ENCODE measurements at places on chromosomes 2 and 18.

- no peak for DNase-seq
Observed at GRCh38 chr2:35292199-35292598, 1063.4 kb upstream of the CRIM1 start.

DNA sequence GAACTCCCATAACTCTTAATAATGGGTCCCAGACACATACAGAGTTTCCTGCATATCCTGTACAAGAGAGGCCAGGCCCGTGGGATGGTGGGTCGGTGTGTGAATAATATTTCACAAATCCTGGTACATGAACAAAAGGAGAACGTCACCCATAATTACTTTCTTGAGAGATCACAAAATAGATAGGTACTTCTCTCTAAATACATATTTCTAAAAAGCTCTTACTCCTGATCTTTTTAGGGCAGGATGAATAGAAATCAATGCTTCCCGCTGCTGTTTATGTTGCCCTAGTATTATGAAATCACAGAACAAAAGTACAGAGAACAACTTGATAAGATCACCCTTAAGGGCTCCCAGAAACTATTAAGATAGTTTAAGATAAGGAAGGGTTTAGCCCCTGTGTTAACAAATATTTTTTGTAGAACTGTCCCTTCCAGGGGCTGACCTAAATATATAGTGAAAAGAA, 5.4 kb downstream of the IRS1 start:
- DNase-seq = no peak

DNA sequence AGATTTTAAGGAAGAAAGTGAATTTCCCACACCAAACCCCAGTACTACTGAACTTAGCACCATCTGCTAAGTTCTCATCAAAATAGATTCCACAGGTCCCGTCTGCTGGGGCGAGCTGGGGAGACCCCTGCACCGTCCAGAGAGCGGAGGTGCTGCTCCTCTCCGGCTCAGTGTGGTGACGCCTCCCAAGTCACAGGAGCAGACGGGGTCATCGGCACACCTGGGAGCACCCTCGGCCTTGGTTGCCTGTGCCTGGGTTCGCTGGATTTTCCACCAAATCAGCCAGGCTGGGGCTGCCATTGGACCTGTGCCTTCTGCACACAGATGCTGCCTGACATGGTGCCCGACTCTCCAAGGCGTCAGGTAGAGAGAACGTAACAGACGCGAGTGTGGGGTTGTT, 141.3 kb downstream of the PXDN start:
- DNase-seq = no peak

GRCh38 chr2:217421834-217422233, 562.0 kb upstream of the TNP1 start:
- no peak for DNase-seq

DNA sequence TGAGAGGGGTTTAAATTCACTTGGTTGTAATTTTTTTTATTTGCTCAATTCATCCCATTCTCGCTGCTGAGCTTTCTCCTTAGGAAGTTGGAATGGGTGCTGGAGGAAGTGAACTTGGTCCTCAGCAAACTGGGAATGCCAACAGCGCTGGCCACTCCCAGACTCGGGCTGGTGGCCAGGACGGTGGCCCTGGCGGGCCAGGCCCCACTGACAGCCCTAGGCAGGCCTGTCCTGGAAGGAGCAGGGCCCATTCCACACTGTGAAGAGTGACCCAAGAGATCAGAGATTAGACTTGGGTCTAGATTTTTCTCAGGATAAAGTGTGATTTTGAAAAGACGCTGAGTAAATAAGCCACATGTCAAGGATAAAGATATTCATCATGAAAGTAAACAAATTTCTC, 132.7 kb downstream of the HDAC4 start:
- no peak for DNase-seq

DNA sequence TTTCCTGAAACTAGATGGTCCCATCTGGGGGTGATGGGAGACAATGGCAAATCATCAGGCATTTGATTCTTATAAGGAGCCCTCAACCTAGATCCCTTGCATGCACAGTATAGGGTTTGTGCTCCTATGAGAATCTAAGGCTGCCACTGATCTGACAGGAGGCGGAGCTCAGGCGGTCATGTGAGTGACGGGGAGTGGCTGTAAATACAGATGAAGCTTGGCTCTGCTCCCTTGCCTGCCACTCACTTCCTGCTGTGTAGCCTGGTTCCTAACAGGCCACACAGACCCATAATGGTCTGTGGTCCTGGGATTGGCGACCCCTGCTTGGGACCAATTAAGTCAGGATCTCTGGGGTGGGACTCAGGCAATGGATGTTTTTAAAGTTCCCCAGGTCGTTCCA, 293.4 kb downstream of the ZNF521 start:
- DNase-seq = no peak

DNA sequence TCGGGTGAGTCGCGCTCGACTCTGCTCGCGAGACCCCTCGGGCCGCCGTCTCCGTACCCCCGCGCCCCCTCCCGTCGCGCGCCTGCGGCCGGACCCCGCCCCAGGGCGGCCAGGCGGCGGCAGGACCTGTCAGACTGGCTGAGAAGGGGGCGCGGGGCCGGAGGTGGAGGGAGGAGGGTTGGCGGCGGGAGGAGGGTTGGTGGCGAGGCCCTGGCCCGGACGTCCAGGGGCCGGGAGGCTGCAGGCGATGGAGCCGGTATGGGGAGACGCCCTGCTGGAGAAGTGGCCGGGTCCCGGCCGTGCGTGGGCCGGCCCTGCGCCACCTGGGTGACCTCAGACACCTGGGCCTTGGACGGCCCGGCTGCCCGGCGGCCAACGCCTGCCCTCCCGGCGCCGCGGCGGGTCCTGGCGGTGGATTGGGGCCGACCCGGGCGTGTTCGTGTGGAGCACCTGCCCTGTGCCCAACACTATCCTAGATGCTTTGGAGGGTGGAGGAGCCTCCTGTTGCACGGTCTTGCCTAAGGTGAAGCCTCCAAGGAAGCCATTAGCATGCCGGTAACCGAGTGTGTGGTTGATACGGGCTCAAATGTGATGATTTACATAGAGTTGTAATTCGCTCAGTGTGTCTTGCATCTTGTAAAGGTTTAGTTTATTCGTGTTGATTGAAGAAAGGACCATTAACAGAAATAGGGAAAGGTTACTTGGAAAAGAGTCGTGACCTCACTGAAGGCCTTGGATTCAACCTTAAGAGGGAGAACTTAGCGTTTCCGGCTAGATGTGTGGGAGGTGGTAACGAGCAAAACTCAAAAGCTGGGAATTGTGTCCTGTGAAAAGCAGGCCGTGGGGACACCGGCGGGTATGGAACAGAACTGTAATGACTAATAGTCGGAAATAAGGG, 550 bp downstream of the MYL12B start:
- no peak for DNase-seq

- no peak for DNase-seq
Observed at GRCh38 chr2:180523621-180524340, 456.6 kb upstream of the UBE2E3 start.

- peak; percentile 1 for DNase-seq
Observed at GRCh38 chr2:180125245-180125962, 118.3 kb upstream of the CWC22 start.

GRCh38 chr2:168935810-168936581, 34.9 kb downstream of the G6PC2 start:
- DNase-seq = no peak

GRCh38 chr2:39874236-39874635, 95.2 kb upstream of the THUMPD2 start:
- DNase-seq = no peak

DNA sequence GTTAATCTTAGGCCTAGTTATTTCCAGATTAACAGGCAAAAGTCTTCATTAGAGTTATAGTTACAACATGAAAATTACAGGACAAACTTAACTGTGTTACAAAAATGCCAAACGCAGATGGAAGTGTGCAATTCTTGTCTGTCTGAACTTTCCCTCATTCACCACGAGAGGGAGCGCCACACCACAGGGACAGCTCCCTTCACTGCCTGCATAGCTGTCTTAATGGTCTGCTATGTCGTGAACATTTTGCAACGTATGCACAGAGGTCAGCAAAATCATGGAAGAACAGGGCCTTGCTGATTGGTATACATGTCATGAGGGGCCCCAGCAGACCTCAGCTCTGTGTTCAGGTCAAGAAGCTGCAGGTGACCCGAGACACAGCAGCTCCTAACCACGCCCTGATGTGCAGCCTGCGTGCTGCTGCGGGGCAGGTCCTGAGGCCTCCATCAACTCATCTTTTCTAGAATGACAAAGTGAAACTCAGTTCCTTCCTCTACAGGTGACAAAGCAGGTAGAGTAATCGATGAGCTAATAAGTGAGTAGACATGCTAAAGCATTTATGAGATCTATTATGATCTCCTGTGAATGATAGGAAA, 78.8 kb upstream of the ATP8B1 start:
- peak; percentile 42 for DNase-seq

DNA sequence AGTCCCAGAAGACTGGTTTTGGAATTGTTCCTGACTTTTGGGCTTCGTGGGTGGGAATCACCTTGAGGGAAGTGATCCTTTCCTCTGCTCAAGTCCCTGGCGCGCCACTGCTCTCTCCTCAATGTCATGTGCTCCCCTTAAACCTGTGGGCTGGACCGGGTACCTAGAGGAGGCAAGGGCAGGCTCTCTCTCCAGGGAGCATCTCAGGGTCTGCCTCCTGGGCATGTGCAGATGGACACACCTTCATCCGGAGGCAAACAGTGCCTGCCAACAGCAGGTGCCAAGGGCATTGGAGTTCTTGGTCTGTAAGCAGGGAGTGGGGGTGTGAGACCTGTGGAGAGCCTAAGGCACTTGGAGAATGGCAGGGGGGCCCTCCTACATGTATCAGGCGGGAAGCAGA, 142.6 kb downstream of the INHBB start:
- no peak for DNase-seq

GRCh38 chr2:143819190-143819735, 690.0 kb downstream of the ARHGAP15 start:
- no peak for DNase-seq

- DNase-seq = no peak
Observed at GRCh38 chr2:179985163-179985820, 21.8 kb downstream of the CWC22 start.

DNA sequence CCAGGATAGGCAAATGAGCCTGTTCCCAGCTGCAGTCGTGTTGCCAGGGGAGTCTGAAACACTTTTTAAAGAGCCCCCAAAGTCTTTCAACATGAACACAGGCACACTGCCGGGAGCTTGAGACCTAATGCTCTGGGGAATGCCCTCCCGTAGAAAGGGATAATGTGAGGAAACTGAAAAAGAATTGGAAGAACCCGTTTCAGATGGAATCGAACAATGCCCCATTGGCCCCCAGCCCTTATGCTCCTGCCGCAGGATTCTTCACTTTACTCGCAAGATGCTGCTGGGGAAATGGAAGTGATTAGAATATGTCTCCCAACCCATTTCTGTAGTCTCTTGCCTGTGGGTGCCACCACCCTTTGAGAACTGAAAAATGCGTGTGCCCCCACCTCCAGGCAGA, 136.3 kb upstream of the GATA6 start:
- DNase-seq = no peak

DNA sequence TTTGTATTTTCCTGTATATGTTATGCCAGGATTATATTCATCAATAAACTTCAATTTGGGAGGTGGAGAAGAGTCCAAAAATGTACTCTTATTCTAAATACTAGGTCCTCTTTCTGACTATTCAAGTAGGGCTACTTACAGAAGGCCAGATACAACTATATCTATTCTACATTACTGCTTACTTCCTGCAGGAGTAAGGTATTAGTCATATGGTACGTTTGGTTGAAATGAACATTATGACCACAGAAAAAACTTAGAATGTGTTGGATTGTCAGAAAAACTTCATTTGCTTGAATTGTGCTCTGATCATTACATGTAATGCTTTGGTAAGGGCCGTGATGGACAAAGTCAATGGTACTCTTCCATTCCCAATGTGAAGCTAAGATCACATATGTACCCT, 35.0 kb downstream of the STAT4 start:
- no peak for DNase-seq

DNA sequence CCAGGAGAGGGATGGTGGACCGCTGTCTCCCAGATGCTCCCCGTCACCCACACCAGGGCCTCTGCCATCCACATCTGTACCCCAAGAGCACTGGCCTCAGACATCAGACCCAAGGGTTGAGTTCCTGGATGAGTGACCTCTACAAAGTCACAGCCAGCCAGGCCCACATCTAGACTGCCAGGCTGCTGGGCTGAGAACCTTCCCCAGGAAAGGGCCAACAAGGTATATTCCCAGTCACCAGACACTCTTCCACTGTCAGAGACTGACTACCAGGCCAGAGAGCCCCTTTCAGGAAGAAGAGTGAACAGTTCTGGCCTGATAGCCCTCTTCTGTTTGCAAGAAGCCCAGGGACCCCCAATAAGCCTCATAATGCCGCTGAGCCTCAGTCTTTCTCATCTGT, 44.3 kb downstream of the C1QL2 start:
- no peak for DNase-seq

- DNase-seq = no peak
Observed at GRCh38 chr18:57089702-57090101, 57.2 kb upstream of the BOD1L2 start.

DNA sequence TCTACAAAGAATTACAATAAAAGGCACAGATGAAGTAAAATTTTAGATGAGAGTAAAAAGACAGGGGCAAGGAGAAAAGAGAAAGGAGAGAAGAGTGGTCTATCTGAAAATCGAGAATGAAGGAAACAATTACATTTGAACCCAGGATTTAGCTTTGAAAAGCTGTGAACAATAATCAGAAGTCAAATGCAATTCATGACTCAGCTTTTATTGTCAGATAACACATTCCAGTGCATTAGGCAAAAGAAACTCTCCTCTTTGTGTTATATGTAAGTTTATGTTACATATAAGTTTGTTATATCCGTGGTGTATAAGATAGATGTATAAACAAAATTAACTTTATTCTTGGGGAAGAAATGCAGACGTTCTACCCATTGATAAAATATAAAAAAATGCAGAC, 284.5 kb downstream of the GBX2 start:
- DNase-seq = no peak

- DNase-seq = no peak
Observed at GRCh38 chr2:1854729-1855547, 110.6 kb upstream of the PXDN start.

DNA sequence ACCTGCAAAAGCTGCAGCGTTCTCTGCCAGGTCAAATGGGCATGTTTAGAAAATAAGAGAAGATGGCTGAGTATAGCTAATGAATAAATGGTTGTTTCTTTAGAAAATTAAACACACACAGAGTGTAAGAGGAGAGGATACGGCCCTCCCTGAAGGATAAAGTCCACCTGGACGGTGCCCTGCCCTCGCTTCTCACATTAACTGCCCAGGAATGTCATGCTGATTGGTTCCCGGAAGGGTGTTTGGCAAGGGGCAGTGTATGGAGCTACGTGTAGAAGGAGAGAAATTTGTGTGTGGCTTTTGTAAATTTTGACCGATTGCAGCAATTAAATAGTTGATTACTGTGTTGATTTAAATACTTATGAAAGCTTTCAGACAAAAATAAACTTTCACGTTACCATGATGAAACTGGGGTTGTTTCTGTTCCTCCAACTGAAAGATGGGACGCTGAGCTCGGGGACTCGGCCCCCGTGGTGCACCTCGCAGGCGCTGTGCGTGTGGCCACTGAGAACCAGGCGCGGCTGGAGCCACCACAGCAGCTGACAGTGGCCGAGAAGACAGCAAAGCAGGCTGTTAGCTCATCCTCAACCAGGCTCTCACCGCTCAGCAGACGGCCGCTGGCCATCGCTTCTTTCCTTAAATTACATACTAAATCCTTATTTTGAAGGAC, 22.7 kb downstream of the MPPE1 start:
- no peak for DNase-seq

All from activated naive CD8-positive, alpha-beta T cell treated with anti-CD3 and anti-CD28 coated beads, Interleukin-2, amount 50 U/mL, for 16 hours (primary cell).